ENCODE measurements at places on chromosomes 5 and 9.

- no peak for DNase-seq
Measured at GRCh38 chr9:94824913-94825610, 98.6 kb downstream of the AOPEP start.

- DNase-seq = no peak
Measured at GRCh38 chr9:21803649-21804048, 1.2 kb downstream of the MTAP start.

DNA sequence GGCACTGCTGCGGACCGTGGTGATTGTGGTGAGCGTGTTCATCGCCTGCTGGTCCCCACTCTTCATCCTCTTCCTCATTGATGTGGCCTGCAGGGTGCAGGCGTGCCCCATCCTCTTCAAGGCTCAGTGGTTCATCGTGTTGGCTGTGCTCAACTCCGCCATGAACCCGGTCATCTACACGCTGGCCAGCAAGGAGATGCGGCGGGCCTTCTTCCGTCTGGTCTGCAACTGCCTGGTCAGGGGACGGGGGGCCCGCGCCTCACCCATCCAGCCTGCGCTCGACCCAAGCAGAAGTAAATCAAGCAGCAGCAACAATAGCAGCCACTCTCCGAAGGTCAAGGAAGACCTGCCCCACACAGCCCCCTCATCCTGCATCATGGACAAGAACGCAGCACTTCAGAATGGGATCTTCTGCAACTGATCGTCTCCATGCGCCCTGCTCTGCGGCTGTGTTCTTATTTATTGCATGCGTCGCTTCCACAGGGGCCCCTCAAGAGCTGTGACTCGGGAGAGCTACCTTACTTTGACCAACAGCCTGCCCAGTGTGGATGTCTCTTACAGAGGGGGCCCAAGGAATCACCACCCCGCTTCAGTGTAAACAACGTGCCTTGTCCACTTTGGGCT is 10.8 kb downstream of the S1PR3 start:
- DNase-seq = no peak

- DNase-seq = no peak
Measured at GRCh38 chr9:137048655-137049543, 2.9 kb upstream of the NPDC1 start.

GRCh38 chr5:37701868-37702267 is 138.0 kb downstream of the GDNF start:
- no peak for DNase-seq

DNA sequence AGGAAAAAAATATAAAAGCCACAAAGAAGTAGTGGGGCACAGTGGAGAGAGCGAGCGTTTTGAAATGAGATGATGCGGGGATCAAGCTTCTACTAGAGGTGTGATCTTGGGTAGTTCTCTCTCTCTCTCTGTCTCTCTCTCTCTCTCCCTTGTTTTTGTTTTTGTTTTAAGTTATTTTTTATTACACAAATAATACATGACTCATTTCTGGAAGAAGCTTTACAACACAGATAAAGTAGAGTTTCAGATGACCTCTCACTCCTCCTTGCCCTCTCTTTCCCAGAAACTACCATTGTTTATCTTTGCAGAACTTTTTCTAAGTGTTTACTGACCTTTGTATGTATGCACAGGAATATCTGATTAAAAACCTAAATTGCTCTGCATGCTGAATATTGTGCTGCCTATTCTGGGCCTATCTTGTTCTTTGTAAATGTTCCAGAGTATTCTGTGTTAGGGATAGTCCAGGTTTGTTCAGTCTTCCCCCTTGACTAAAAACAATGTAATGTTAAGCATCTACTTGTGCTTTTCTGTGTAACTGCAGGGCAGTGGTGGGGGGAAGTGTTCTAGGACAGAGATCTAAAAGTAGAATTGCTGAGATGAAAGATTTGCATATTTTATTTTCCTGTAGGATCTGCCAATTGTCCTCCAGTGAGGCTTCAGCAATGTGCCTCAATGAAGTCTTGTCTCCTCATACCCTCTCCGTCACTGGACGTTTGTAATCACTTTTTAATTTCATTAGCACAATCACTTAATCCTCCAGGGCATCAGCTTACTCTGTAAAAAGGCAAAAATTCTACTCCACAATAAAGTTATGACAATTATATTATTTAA is 52.0 kb downstream of the FYB1 start:
- DNase-seq = no peak

DNA sequence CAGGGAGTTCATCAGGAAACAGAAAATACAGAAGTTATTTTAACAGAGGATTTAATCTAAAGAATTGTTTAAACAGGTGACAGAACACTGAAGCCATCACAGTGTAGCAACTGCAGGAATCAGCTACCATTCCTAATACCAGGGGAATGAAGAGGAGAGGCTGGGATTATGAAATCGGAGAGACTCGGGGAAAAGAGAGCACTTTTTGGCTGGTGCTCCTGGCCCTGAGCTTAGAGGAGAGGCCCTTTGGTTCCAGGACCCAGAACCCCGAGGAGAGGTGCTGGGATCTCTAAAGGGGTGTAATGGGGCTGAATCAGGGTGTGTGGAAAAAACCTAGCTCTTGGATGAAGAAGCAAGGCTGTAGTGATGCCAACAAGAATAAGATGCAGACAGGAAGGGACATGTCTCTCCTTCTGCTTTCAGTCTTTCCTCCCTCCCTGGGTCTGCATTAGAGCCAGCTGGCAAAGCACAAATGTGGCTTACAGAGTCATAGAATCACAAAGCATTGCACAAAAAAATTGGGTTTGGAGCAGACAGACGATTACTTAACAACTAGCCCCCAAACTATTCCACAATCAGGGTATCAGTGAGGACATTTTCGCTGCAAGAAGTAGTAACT is 11.6 kb upstream of the SFXN1 start:
- DNase-seq = no peak

DNA sequence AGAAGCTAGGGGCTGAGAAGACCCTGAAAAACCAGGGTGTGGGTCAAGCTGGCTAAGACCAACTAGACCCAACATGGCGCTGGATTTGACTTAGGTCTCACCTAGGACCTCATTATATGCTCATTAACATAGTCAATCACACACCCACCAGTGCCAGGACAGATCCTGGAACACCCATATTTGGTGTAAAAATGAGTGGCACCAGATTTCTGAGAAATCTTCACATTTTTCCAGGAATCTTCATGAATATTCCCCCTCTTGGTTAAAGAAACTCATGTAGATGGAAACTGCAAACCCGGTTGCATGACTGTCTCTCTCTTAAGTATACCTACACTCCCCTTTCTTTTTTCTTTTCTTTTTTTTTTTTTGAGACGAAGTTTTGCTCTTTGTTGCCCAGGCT is 17.9 kb upstream of the RAB14 start:
- DNase-seq = no peak

DNA sequence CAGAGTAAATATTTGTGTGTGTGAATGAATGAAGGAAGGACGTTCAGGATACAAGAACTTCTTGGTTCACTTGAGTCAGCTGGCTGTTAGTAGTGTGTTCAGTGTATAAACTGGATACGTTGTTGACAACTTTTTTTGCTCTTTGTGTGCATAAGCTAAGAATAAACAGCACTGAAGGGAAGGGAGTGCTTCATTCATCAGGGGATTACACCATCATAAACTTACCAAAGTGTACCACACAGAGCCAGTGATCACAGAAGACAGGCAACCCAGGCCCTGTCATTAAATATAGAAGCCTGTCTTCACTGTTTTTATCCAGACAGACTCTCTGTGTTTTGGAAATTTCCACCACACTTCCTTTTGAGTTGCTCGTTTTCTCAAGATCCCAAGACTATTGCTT is 55.5 kb upstream of the MEF2C start:
- DNase-seq = no peak

DNA sequence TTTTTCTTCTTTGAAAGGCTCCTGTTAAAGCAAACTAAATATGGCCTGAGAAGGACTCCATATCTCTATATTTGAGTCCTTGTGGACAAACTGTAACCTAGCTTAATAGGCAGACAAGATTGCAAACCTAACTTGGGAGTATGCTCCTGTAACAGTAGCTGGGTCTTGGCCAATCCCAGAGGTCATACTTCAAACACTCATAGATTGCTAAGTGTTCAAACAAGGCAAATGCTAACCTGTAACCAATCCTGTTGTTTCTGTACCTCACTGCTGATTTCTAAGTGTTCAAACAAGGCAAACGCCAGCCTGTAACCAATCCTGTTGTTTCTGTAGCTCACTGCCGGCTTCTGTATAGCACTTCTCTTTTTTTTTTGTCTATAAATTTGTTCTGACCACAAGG is 50.6 kb upstream of the CLK4 start:
- DNase-seq = no peak

GRCh38 chr5:43635374-43635773 is 32.4 kb downstream of the NNT start:
- DNase-seq = no peak

- DNase-seq = no peak
Measured at GRCh38 chr5:94702729-94703128, 84.3 kb downstream of the SLF1 start.

GRCh38 chr9:94270009-94270408 is 10.9 kb downstream of the ZNF169 start:
- DNase-seq = no peak

- DNase-seq = no peak
Measured at GRCh38 chr9:111900858-111901612, 4.4 kb downstream of the UGCG start.

- DNase-seq = no peak
Measured at GRCh38 chr9:125966466-125966865, 219.3 kb downstream of the PBX3 start.

GRCh38 chr5:3787604-3788003 is 192.0 kb downstream of the IRX1 start:
- DNase-seq = no peak

DNA sequence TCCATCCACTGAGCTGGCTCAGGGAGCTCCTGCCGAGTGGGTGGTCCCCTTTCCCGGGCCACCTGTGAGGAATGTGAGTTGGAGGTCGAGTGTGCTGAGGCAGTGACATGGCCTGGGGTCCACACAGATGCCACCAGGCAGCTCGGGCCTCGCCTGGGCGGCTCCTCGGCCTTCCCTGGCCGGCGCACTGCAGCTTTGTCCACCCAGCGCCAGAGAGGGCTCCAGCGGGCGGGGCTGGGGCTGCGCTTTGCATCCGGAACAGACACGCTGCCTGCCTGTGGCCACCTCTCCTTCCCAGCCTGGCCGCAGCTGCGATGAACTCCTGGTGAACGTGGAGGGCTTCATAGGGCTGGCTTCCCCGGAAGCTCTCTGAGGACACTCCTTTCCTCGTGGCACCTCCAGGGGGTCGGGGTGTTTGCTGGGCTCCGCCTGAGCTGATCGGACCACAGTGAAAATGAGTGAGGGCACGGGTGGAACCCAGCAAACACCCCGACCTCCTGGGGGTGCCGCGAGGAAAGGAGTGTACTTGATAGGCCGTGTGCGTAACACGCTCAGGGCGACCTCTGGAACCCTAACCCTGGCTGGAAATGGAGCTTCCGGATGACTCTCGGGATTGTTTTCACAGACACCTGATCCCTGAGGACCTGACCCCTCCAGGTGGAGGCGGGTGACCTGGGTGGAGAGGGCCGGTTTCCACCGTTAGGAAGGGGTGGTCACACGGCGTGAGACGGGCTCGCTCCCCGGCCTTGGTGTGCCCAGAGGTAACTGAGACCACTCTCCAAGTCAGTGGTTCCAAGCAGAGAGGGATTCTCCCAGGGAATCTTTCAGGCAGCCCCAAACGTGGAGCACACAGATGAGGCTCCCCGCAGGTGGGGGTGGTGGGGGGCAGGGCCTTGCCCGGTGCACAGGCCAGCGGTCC is 31.8 kb upstream of the RXRA start:
- DNase-seq = no peak

DNA sequence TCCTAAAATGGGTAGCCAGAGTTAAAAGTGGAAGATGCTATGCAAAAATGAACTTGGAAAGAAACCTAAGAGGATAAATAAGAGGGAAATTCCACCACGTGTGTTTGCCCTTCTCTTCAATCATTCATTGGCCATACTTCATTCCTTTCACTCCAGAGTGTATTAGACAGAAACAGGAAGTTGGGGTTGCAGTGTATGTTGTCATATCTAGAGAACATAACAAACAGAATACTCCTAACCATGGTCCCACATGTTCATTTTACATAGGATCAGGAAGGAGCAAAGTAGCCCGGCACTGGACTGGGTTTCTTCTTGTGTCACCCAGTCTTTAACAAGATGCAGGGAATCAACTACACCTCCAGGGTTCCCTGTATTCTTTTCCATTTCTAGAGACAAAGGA is 7.6 kb upstream of the GPBP1 start:
- DNase-seq = no peak

GRCh38 chr5:68891718-68892117 is 202.1 kb upstream of the SLC30A5 start:
- DNase-seq = no peak

- DNase-seq = no peak
Measured at GRCh38 chr9:134441227-134442084, 115.2 kb downstream of the RXRA start.

DNA sequence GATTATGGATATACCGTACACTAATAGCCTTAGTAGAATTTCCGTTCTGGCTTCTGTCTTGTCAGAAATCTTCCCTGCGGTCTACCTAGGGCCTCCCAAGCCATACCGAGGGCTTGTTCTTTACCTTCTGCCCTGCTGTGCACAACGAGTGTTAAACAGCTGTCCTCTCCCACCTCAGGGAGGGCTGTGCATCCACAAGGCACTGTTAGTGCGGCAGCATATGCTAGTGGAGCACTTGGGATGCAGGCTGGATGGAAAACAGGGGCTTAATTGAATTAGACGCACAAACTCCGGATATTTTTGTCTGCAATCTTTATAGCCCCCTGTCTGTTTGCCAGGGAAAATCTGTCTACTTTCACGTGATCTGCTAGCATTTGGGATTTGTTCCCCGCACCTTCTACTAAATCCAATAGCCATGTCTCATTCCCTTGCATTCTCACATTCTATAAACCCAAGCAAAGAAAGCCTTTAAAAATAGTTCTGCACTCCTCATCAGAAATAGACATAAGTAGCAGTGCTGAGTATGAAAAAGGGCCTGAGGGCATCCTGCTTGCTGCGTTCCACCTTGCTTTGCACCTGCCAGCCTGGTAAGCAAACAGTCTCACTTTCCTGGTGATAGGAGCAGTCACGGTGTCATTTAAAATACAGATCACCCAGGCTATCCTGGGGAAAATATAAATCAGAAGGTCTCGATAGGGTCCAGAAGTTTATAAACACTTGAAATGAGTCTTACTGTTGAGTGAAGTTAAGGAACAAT is 382.6 kb downstream of the RASEF start:
- no peak for DNase-seq

All from effector memory CD8-positive, alpha-beta T cell (primary cell).